SHP77 (cell line): ENCODE measurements at places on chromosomes 12 and 14.
A peak's percentile ranks its signal among the peaks of the same experiment; 100 is the strongest.

DNA sequence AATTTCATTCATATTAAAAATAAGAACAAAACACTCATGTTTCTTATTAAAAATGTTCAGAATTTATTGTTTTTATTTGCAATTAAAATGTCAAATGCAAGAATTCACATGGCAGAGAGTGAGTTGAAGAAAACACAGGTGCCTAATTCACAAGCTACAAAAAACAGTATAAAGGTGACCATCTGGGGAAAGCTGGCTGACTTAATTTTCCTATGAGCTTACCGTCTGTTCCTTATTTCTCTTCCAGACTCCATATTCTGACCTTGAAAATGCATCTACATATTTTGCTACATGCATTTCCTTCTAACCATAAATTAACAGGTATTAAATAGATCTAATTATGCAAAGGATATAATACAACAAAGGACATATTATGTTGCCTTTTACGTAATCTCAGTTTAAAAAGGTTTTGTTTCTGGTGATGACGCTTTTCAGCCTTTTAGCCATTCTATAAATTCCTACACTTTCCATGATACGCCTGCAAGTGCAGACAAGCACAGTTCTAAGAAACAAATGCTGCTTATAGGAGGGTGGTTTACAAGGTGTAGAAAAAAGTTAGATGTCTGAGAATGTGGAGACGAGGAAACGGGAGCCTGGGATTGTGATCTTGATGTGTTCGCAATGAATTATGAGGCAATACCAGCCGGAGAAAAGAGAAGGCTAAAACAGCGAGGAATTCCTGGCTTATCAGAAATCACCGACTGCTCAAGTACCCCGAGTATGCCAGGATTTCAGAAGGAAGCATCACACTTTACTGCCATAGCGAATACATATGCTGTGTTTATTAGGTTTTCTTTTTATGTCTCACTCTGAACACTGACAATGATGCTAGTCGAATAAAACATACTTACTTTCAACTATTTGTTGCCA, 24.6 kb downstream of the LIN7A start:
- DNase-seq: no peak

GRCh38 chr12:105948331-105948730, 190.4 kb downstream of the NUAK1 start:
- no peak for DNase-seq

GRCh38 chr14:63435838-63436237, 107.3 kb downstream of the PPP2R5E start:
- no peak for DNase-seq

DNA sequence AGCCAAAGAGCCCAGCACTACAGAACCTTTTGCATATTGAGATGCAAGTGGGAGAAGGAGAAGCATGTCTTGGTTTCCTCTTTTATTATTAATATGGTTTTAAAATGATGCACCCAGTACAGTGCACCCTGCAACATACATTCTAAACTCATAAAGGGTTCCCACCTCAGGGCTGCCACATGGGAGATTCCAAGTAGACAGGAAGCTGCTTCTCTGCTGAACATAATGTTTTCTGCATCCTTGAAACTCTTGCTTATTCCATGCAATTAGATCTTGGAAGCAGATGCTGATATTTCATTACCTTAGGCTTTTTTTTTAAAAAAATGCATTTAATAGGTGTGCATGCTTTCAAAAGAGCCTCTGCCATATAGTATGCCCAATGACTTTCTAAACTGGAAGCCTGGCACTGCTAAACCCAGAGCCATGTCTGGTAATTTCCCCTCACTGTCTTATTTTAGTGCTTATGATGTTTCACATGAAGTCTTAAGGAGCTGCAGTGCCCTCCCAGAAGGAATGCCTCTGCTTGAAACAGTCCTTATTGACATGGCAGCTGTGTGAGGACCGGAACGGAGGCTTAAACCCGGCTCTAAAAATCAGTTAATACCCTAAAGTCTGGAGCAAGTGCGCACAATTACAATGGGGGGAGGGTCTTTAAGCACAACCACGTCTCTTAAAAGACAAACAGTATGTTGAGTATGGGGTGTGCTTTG, 2.0 kb upstream of the SIX1 start:
- no peak for DNase-seq

GRCh38 chr12:3492793-3493042, 1.7 kb downstream of the PRMT8 start:
- DNase-seq: peak; percentile 12

- no peak for DNase-seq
Observed at GRCh38 chr12:78447373-78447772, 417.2 kb upstream of the SYT1 start.

GRCh38 chr12:93336291-93336741, 41.4 kb upstream of the NUDT4 start:
- DNase-seq: no peak

DNA sequence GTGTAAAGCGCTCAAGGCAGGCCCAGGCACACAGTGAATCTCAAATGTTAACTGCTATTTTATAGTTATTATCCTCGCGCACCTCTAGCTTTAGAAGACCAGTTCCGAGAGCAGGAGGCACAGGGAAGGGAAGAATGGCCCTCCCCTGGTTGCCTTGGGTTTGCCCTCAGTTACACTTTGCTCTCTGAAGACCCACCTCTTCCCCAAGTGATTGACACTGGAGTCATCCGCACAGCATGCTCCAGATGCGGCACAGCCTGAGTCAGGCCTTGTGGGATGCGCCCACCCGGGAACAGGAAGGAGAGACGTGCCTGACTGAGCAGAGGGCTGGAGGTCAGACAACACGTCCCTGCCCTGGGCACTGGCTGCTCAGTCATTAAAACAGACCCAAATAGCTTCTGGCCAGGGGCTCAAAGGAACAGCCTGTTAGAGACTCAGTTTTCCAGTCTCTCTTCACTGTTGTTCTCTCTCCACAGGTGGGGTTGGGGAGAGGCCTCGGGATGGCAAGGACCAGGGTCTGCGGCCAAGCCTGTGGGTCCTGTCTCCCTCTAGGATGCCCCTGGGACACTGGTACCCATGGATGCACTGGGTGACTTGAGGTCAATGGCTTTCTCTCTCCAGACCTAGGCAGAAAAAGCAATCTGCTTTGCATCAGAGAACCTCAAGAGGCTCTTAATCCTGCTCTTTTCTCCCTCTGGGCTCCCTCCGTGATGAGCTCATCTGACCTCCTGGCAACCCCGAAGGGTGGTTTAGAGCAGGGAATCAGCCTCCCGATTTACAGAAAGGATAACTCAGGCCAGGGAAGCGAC, 13.6 kb upstream of the MLXIP start:
- peak; percentile 36 for DNase-seq

- DNase-seq: no peak
Observed at GRCh38 chr14:104875811-104876210, 10.7 kb downstream of the CEP170B start.

DNA sequence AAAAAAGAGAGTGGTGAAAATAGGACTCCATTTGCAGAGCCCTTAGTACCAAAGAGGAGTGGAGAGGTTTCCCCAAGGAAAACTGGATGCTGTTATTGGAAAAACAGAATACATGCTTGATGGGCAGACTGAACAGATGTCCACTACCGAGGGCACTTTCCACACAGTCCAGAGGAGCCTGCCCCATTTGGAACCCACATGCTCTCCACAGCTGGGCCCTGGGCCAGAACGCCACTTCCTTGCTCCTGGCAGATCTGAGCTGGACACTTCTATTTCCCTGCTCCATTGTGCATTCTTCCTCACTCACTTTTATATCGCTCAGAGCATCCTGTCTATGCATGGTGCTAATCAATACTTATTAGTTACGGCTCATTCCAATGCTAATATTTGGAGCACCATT, 249.9 kb downstream of the SLC15A4 start:
- DNase-seq: no peak

- DNase-seq: no peak
Observed at GRCh38 chr12:93029091-93029490, 100.0 kb upstream of the EEA1 start.

GRCh38 chr12:3300833-3301401, 190.1 kb upstream of the PRMT8 start:
- no peak for DNase-seq

- peak; percentile 17 for DNase-seq
Observed at GRCh38 chr14:95527387-95528002, 7.4 kb upstream of the GLRX5 start.

DNA sequence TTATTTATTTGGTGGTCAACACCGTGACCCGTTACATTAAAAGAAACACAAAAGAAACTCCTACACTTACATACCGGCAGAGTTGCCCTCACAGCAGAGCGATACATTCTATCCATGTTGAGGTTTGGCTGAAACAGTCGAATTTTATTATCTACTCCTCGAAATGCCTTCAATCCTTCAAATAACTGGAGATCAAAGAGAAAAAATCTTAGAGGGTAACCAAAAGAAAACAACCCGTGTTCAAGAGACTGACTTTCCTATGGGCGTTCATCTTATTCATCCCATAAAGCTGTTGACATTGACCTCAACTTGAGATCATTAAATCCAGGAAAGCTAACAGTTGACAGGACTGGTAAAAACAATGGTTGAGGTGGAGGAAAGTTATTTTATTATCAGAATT, 67.7 kb downstream of the BCAT1 start:
- no peak for DNase-seq

DNA sequence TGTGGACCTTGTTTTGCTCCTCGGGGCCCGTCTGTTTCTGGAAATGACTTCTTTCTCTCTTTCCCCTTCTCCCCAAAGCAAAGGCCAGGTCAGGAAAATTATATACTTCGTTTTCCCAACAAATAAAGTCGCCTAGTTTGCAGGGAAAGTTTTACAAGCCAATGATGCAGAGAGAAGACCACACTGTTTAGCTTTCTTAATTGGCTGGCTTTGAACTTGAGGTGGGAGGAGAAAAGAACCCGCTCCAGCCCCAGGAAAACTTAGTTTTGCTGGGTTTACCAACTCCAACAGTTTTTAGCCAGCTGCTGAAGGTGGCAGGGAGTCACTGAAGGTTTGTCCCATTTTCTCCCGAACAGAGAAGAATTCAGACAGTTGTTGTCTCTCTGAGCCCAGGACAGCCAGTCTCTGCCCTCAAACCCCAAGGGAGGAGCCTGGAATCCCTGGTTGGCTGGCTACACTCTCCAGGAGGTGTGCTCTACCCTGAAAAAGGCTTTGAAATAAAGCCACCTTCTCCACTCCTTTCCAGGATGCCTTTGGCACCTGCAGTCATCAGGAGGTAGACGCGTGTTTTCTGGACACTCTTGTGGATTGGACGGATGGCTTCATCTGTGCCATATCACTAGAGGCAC, 24.8 kb downstream of the BCL11B start:
- DNase-seq: no peak

- no peak for DNase-seq
Observed at GRCh38 chr12:120668868-120669840, 17.8 kb upstream of the MLEC start.

- no peak for DNase-seq
Observed at GRCh38 chr12:108282160-108282559, 57.0 kb downstream of the CMKLR1 start.

- DNase-seq: no peak
Observed at GRCh38 chr12:32331133-32331532, 68.2 kb upstream of the FGD4 start.

GRCh38 chr14:58634406-58635090, 3.2 kb upstream of the DACT1 start:
- DNase-seq: no peak

DNA sequence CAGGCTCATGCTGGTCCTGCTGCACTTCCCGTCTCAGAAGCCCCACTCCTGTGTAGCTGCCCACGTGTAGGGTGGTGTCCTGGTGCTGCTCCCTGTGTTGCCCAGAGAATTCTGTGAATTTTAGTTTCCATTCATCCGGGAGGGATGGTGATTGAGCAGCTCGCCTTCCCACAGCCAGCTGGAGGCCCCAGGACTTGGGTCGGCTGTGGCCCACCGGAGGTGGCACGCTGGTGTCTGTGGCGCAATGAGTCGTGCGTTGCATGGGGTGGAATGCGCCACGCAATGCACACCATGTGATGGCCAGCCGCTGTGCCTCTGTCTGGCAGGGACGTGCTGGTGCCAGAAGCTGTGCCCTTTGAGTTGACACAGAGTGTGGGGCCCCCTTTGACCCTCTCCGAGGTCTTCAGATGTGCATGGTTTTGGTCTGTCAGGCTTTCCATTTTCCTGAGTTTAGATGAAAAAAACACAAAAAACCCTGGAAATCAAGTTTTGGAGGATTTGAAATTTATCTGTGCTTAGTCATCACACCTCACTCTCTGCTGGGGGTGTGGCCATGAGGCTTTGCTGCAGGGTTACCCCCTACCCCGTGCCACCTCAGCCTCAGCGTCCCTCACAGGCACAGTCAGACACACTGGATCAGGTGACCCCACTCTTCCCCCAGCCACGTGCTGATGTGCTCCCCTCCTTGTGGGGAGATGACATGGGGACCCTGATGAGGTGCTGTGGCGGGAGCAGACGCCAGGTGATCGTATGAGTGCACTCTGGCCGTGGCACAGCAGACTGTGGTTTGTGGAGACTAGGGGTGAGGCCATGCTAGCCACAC, 64.6 kb downstream of the EP400 start:
- DNase-seq: no peak

GRCh38 chr14:77039285-77040058, 11.0 kb upstream of the IRF2BPL start:
- DNase-seq: no peak

DNA sequence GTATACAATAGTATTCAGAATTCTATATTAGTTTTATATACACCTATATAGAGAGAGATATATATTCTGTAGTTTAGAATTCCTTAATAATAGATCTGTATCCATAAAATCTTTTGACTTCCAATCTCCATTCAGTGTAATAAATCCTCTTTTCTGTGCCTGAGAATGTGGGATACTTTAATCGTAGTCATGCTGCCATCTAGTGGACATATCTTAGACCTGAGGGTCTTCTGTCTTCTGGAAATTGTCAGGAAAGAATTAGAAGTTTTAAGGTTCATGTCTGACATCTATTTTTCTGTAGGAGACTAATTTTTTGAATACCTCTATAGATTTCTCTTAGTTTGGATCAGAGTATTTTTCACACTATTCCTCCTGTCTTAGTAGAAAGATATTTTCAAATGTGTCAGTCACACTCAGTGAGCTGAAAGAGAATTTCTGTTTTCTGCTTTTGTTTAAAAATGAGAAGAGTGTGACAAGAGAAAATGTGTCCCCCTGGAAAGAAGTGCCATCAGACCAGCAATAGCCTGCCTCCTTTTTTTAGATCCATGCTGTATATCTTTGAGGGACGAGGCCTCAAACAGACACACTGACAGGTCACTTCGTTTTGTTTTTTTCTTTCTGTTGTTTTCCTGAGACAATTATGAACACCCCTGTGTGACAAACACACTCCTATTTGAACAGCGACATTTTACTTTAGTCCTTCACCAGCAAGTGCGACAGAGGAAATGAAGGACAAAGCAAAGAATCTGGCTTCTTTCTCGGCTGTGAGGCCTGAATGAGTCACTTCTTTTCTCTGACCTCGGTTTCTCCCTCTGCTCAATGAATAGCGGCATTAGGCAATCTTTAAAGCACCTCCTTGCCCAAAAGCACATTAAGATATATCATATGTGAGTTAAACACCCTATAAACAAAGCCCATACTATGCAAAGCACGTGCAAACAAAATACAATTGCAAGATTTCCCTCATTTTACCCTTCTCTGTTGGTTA, 96.3 kb downstream of the GALC start:
- DNase-seq: peak; percentile 45

GRCh38 chr12:47900131-47901062, 4.4 kb downstream of the VDR start:
- peak; percentile 16 for DNase-seq

GRCh38 chr14:78767436-78767835, 597.3 kb downstream of the NRXN3 start:
- no peak for DNase-seq

GRCh38 chr12:65827827-65828231, 3.5 kb downstream of the HMGA2 start:
- DNase-seq: no peak
